T-helper 22 cell (primary cell): ENCODE measurements at places on chromosomes 12 and 14.

- DNase-seq = no peak
Measured at GRCh38 chr14:95143808-95144620, 13.3 kb downstream of the DICER1 start.

GRCh38 chr12:46771268-46771827, 54.4 kb downstream of the SLC38A4 start:
- no peak for DNase-seq

GRCh38 chr14:56085471-56085870, 32.7 kb upstream of the PELI2 start:
- no peak for DNase-seq

DNA sequence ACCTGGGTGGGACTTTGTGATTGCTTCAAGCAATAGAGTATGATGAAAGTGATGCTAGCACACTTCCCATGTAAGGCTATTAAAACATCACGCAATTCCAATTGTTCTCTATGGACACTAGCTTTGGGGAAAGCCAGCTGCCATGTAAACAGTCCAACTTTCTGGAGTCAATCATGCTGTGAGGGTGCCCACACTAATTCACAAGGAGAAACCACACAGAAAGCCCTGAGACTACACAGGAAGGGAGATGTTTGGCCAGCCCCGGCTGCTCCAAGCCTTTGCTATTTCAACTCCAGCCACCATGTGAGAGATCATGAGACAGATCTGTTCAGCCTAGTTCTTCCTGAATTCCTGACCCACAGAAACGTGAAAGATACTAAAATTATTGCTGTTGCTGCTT, 96.3 kb downstream of the ST8SIA1 start:
- no peak for DNase-seq

DNA sequence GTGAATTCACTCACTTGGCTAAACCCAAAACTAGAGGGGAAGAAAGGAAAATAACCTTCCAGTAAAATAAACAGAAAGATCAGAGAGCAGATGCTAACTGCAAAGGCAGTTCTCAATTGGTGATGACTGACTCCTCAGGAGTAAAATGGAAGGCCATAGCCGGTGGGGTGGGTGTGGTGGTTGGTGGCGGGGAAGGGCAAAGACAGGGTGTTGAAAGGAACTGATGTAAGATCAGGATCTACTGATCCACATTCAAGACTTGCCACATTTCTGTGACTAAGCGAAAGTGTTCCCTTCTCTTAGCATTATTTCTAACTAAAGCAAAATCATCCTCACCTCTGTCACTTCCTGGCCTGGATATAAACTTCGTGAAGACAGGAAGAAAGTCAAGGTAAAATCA, 26.3 kb upstream of the TC2N start:
- DNase-seq = no peak
